Gastrocnemius medialis (tissue), 4 donors: ENCODE measurements at places on chromosomes 1 and 21. TPM values are rescaled to one million over a fixed set of nuclear protein-coding genes. Genes with fewer than 3 reads are reported as not detected.

- peak overlapping the region; percentile 30 for H3K27ac ChIP-seq
- H3K4me3 ChIP-seq: no peak overlapping the region
- H3K36me3 ChIP-seq: no peaks in the 10 kb centered on the region
- peaks cover 8% of the 10 kb centered on the region for H3K4me1 ChIP-seq
- peak; percentile 2 for DNase-seq
These were observed 18.6 kb upstream of the COL18A1 start for GRCh38 chr21:45386336-45386727.

DNA sequence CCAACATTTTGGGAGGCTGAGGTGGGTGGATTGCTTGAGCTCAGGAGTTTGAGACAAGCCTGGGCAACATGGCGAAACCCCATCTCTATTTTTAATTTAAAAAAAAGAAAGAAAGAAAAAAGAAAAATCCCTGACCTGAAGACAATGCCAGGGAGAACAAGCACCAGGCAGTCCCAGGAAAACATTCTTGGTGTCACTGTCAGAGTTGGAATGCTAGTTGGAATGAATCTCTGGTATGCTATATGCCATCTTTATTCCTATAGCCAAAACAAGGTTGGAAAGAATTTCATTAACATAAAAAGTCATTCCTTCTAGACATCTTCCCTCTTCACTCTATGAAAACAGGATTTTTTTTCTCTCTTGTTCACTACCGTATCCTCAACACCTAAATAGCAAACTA lies 2.8 kb downstream of the DNAJC8 start:
- no peak overlapping the region for H3K4me3 ChIP-seq
- H3K27me3 ChIP-seq: no peaks in the 10 kb centered on the region
- peaks cover 3% of the 10 kb centered on the region for H3K36me3 ChIP-seq
- H3K27ac ChIP-seq: no peak overlapping the region

- H3K36me3 ChIP-seq: no peaks in the 10 kb centered on the region
- no peak overlapping the region for H3K27ac ChIP-seq
- DNase-seq: no peak
- no peak overlapping the region for H3K4me3 ChIP-seq
These were observed 205.3 kb downstream of the FGGY start for GRCh38 chr1:59502009-59502691.

The OR14K1 gene
- not detected for total RNA-seq
